ENCODE measurements at places on chromosomes 16 and 17. TPM values are rescaled to one million over a fixed set of nuclear protein-coding genes. Genes with fewer than 3 reads are reported as not detected.

- no peak for DNase-seq
These were observed 29.5 kb downstream of the PSME3IP1 start for GRCh38 chr16:57156351-57156703.

GRCh38 chr16:1642148-1642547 lies 30.0 kb downstream of the CRAMP1 start:
- no peak for DNase-seq

- no peak for DNase-seq
These were observed 25.2 kb upstream of the SLC5A11 start for GRCh38 chr16:24820522-24820921.

GRCh38 chr17:57559226-57559625 lies 185.9 kb downstream of the CCDC182 start:
- no peak for DNase-seq

DNA sequence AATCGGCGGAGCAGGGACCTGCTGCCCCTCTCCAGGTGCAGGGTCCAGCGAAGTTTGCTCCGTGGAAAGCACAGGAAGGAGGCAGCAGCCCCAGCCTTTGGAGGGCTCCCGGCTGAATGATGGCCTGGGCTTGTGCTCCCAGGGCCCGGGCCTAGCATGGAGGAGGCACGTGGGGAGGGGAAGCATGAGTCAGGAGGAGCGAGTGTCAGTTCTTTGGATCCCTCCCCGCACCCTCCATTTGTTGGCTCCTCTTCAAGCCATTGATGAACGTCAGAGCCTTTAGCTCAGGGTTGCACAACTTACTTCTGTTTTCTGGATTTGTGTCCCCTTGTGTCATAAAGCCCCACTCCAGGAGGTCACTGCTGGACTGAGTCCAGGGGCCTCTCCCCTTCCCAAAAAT lies 25.8 kb downstream of the TTYH2 start:
- DNase-seq = peak; percentile 39

GRCh38 chr16:67259705-67260104 lies 10.9 kb downstream of the SLC9A5 start:
- no peak for DNase-seq

DNA sequence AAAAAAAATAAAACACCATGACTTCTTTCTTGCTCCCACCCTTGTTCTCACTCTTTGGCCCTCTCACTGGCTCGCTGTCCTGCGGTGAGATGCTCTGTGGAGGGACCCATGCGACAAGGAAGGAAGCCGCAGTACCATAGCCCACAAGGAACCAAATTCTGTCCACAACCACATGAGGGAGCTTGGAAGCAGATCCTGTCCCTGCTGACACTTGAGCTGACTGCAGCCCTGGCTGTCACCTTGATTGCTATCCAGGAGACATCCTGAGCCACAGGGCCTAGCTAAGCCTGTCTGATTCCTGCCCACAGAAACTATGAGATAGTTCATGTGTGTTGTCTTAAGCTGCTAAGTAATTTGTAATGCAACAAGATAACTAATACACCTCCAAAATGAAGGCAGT lies 4.8 kb upstream of the MT2A start:
- DNase-seq = peak; percentile 49

DNA sequence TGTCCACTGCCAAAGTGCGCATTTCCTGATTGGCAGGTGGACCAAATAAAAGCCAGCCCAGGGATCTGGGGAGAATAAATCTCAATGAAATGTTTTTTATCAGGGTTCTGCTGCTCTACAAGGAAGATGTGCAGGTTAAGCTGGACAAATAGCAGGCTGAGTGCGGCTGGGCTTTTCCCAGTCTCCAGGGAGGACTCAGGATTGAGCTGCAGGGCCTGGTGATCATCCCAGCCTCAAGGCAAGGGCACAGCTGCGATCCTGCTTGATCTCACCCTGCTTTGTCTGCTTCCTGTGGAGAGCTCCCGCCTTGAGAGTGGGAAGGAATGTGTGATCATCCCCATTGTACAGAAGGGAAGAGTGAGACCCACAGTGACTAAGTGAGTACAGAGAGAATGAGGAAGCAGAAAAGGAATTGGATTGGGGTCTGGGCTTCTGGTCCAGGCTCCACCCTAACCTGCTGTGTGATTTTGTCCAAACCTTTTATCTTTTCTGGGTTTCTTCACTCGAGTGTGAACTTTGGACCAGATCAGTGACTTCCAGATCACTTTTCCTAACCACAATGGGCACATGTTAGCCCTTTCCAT lies 75.3 kb upstream of the CRHR1 start:
- DNase-seq = no peak

DNA sequence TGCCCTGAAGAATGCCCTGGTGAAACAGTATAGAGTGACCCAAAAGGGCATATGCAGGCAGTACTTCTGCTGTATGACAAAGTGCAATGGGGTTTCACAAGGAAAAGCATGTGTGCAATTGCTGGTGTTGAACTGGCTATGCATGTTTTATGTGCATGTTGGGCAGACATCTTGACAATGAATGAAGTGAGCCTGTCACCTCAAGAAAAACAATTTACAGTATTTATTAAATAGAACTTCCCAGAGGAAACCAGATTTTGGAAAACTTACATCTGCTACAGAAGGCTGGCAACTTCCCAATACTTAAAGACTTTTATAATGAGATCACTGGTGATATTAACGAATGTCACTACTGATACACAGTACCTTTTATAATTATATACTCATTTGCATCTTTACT lies 30.6 kb downstream of the C17orf67 start:
- no peak for DNase-seq

DNA sequence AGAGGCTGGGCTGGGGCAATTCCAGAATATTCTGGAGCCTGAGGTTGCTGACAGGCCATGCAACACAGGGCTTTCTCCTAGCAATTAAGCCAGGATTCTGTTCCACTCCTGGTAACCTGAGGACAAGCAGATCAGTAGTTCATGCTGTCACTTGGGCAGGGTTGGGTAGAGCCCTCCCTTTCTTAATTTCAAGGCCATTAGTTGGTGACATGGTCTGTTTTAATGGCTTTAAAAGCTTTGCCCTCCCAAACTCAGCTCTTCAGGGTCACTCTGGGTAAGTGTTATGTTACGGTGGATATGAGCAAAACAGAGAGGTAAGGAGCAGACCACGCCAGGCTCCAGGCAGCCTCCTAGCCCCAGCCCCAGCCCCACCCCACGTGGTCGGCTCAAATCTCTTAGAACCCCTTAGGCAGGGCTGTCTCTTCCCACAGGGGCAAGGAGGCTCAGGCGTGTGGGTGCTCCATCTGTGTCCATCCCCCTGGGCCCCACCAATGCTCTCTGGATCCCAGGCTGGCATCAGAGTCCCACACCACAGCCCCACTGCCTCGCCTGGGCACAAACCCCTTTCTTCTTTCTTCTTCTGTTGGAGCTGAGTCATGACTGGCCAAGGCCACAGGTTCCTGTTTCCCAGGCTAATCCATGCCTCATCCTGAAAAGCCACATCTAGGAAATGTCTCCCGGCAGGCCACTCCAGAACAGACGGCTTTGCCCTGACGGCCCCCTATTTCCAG lies 27.5 kb downstream of the CEP295NL start:
- DNase-seq = no peak

- DNase-seq = no peak
These were observed 50.3 kb downstream of the N4BP1 start for GRCh38 chr16:48559462-48560211.

GRCh38 chr17:50536683-50537646 lies 4.4 kb downstream of the EPN3 start:
- no peak for DNase-seq

GRCh38 chr16:19344980-19345379 lies 59.4 kb downstream of the CLEC19A start:
- DNase-seq = no peak

DNA sequence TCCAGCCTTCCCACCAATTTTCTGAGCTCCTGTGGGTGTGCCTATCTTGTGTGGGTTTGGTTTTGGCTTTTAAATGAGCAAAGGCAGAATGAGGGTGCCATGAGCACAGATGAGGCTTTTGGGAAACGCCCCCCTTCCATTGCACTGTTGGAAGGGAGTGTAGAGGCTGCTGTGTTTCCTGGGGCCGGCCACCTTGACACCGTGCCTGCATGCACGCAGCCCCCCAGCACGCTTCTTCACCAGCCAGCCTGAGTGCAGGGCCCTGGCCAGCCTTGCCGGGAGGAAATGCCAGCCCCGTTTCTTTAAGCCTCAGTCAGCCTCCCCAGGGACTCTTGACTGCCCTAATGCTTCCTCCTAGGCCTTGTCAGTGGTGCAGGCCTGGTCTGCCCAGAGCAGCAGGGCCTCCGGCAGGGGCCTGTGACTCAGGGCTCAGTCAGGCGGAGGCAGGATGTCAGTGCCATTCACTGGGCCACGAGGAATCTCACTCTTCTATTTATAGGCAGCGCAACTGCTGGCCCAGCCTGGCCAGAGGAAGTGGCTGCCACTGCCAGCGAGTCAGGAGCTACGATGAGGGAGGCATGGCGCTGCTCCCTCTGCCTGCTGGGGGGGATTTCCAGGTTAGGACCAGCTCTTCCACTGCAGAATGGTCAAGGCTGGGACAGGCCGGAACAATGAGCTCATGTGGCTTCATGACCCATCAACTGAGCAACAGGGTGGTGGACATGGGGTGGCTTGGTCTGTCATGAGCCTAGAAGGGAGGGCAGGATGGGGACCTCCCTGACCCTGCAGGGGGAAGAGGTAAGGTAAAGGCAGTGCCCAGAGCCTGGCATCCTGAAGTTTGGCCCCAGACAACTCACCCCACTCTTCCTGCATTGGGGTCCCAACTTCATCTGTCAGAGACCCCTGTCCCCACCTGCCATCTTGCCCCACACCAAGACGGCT lies 205.2 kb downstream of the RAB11FIP4 start:
- peak; percentile 70 for DNase-seq

DNA sequence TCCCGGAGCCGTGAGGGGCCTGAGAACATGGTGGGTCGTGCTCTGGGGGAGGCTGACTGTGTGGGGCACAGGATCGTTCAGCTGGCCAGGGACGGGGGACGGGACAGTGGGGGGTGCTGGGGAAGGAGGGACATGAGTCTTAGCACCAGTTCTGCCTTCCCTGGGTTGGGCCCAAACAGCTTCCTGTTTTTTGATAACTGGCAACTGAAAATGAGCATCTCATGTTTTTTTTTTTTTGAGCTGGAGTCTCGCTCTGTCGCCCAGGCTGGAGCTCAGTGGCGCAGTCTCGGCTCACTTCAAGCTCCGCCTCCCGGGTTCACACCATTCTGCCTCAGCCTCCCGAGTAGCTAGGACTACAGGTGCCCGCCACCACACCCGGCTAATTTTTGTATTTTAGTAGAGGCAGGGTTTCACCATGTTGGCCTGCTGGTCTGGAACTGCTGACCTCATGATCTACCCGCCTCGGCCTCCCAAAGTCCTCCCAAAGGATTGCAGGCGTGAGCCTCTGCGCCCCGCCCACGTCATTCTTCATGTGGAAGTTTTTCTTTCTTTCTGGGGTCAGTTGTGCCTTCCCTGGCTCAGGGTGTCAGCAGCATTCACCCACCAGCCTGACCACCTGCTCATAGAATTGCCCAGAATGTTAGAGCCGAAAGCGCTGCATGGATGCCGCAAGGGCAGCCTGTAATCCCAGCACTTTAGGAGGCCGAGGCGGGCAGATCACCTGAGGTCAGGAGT lies 6.4 kb downstream of the ASPSCR1 start:
- DNase-seq = no peak

DNA sequence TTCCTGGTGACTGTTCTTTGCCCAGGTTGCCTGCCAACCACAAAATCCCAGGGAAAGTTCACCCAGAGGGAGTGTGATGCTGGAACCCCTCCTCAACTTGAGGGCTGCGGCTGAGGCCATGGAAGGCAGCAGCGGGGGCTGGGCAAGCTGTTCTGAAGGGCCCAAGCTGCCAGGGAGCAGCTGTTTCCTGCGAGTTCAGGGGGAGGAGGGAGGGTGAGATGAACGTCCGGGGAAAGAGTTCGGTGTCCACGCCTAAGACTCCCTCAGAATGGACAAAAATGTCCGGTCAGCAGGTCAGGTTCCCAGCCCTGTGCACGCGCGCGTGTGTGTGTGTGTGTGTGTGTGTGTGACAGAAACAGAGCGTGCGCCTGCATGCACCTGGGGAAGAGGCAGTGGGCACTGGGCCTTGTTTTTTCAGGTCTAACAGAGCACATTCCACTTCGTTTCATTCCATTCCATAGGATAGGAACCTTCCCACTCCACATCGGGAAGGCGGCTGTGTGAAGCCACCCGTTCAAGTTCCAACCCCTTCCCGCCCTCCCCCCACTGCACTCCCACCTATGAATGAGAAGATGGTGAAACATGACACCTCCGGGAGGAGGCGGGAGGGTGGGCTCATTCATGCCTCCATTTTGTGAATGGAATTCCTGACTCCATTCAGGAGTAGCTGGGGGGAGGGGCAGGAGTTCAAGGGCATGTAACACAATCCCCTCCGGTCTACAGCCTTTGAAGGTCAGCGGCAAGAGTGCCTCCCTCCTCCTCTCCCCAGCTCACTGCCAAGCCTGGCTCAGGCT lies 15.7 kb downstream of the ETV4 start:
- DNase-seq = peak; percentile 42

- no peak for DNase-seq
These were observed 37.9 kb downstream of the IRF8 start for GRCh38 chr16:85936816-85937215.

DNA sequence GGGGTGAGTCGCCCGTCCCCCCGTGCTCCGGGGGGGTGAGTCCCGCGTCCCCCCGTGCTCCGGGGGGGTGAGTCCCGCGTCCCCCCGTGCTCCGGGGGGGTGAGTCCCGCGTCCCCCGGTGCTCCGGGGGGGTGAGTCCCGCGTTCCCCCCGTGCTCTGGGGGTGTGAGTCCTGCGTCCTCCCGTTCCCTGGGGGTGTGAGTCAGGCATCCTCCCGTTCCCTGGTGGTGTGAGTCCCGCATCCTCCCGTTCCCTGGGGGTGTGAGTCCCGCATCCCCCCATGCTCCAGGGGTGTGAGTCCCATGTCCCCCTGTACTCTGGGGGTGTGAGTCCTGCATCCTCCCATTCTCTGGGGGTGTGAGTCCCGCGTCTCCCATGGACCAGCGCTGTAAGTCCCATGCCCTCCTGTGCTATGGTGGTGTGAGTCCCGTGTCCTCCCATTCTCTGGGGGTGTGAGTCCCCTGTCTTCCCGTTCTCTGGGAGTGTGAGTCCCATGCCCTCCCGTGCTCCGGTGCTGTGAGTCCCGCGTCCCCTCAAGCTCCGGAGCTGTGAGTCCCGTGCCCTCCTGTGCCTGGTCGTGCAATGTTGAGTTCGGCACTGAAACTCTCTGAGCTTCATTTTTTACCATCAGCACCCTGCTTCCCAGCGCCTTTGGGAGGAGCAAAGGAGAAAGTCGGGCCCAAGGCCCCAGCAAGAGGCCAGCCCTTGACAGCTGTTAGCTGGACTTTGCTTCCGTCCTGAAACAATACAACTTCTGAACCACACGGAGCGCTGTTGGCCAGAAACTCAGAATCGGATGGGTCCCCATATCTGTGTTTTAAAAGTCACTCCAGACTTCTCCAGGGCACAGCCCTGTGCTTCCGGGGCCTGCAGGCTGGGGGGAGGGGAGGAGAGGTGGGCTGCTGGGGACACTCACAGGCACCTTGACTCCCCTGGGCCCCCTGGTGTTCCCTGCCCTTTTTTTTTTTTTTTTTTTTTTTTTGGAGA lies 11.5 kb upstream of the ZC3H18 start:
- peak; percentile 80 for DNase-seq

GRCh38 chr17:61477204-61477834 lies 25.1 kb downstream of the TBX4 start:
- DNase-seq = no peak

KCNJ2 gene
- total RNA-seq = 2.5 TPM

APRT gene
- 104 TPM for total RNA-seq

ACAP1 gene
- total RNA-seq = 24.2 TPM

MYCBPAP gene
- total RNA-seq = 4.6 TPM

MARVELD3 gene
- total RNA-seq = 28.8 TPM

KRTAP1-5 gene
- not detected for total RNA-seq

USP6 gene
- 0.09 TPM for total RNA-seq

HS3ST3B1 gene
- total RNA-seq = 4.0 TPM

TBC1D3C gene
- not detected for total RNA-seq

OR1F1 gene
- not detected for total RNA-seq

GAA gene
- total RNA-seq = 105 TPM
